ENCODE measurements at places on chromosomes 2 and 18. TPM values are rescaled to one million over a fixed set of nuclear protein-coding genes. Genes with fewer than 3 reads are reported as not detected.

GRCh38 chr2:205683502-205684367 is 1.4 kb downstream of the NRP2 start:
- DNase-seq = peak; percentile 74

DNA sequence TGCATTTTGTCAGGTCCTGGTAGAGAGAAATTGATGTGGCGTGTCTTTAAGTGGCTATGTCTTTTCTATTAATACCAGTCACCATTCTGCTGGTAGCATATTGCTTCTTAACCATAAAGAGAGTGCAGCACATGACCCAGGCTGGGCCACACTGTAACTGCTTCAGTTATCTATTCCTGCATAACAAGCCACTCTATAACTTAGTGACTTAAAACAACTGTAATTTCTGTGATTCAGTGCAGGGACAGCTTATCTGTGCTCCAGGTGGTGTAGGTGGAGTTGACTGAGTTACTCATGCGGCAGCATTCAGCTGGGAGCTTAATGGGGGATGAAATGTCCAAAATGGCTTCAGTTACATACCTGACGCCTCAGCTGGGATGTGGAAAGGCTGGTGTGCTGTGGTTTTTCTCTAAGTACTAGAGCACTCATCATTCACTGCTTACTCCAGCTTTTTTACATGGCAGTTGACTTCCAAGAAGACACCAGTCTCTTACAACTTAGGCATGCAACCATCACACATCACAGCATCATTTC is 742.4 kb downstream of the SATB2 start:
- DNase-seq = no peak

CHST10 gene
- total RNA-seq = 21.4 TPM

CNTNAP5 gene
- total RNA-seq = 1.7 TPM

DNA sequence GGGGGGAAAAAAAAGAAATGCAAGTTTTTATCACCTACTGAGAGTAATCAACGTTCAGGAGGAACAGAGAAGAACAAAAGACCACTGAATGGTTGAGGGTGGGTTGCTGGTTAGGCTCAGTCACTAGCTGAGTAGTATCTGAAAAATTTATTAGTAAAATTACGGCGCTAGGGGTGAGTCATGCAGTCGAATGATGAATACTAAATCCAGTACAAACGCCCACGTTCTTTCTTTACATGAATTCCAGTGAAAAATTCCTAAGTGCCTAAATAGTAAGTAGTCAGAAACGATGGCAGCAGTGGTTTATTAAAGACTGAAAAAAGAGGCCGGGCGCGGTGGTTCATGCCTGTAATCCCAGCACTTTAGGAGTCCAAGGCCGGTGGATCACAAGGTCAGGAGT is 52.0 kb downstream of the TEKT4 start:
- no peak for DNase-seq

- DNase-seq = no peak
These were observed 67.7 kb downstream of the CLIP4 start for GRCh38 chr2:29182920-29183319.

ANKRD30B gene
- not detected for total RNA-seq

DNA sequence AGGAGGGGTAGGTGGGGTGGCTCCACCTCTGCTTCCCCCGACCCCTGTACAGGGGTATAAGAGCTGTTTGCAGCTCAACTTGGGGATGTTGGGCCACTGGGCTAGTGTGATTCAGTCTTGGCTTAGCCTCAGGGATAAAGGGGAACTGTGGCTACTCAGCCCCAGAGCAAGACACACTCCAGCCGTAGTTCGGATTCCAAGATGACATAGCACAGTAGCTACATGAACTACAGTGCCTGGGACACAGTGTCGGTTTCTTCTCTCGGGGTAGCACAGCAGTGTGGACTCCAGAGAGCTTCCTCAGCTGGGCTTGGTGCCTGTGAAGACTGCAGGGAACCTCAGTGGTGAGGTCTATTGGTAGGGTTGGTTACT is 21.1 kb downstream of the CARF start:
- no peak for DNase-seq

Data from tongue (tissue), 3 donors.